ENCODE measurements at places on chromosomes 5 and 9.

DNA sequence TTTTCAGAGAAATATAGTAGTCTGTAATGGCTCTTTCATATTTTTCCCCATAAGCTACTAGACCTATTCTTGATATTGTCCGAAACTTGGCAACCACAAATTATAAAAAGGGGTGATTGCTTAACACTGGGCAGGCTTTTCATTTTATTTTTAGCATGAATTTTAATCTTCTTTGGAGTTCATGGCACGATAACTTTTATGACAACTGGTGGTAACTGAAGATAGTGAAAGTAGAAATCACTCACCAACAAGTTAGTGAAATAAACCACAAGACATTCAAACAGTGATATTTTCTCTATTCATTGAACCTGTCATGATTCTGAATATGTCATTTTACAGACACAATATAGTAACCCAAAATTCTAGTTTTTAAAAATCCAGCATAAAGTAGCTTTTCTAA is 213.9 kb downstream of the PRDM9 start:
- no peak for DNase-seq

GRCh38 chr5:172123269-172123692 is 64.7 kb downstream of the STK10 start:
- DNase-seq = no peak

DNA sequence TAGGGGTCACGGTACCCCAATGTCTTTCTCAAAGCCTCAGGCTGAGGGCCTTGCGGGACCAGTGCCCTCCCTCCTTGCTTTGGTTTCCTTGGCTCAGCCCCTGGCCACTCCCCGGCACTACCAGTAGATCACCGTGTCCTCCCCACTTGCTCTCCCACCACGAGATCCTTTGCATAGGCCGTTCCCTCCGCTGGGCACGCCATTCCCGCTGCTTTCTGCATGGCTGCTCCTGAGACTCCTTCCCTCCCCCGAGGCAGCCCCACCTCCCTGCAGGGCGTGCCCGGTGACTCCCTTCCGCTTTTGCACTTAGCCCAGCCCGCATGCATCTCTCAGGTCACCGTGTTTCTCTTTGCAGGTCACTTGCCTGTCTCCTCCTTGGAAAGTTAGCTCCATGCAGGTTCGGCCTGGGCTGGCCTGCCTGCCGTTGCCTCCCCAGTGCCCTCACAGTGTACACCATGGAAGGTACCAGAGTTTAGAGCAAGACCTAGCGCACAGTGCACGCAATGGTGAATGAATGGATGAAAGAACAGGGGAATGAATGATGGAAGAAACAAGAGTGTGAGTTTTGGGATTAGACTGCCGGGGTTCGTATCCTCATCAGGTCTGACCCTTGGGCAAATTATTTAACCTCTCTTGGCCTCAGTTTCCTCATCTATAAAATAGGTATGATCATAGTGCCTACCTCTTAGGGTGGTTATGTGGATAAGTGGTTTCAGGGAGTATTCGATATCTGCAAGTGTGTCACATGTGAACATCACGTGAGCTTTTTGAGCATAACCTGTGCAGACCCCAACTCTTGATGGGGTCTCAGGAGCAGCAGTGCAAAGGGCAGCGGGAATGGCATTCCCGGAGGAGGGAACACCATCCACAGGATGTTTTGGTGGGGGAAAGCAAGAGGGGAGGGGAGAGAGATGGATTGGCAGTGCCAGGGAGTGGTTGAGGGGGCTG is 214.3 kb downstream of the C9orf50 start:
- no peak for DNase-seq

- no peak for DNase-seq
Measured at GRCh38 chr9:100521282-100521681, 48.3 kb downstream of the TMEFF1 start.

DNA sequence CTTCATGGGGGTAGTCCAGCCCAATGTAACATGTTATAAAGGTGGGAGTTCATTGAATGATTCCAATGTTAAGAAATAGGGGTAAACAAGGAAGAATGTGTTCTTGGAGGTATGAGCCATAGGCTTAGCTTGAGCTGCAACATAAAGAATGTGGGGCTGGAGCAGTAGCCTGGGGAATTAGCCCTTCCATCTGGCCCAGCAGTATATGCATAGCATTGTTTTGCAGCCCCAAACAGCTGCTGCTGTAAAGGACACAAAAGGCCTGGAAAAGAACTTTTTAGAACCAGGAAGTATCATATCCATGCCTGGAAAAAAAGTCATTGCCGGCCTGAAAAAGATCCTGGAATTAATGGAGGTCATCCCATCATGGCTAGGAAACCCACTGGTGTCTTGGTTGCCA is 55.8 kb upstream of the SMARCA2 start:
- no peak for DNase-seq

GRCh38 chr9:112605963-112606699 is 111.8 kb downstream of the INIP start:
- DNase-seq = no peak

DNA sequence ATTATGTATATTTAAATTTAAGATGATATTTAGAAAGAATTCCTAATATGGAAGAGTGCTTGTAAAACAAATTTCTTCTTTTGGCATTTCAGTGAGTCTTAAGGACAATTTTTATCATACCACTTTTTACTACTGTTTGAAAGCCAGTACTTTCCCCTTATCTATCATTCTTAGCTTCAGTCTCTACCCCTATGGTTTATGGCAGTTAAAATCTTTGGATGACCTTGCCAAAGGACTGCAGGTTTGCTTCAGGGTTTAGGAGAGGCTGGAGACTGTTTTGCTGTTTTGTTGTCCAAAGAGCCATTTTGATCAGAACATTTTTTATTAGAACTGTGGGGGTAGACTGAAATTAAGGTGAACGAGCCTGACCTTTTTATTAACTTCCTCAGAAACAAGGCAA is 30.8 kb downstream of the SLC38A9 start:
- no peak for DNase-seq

DNA sequence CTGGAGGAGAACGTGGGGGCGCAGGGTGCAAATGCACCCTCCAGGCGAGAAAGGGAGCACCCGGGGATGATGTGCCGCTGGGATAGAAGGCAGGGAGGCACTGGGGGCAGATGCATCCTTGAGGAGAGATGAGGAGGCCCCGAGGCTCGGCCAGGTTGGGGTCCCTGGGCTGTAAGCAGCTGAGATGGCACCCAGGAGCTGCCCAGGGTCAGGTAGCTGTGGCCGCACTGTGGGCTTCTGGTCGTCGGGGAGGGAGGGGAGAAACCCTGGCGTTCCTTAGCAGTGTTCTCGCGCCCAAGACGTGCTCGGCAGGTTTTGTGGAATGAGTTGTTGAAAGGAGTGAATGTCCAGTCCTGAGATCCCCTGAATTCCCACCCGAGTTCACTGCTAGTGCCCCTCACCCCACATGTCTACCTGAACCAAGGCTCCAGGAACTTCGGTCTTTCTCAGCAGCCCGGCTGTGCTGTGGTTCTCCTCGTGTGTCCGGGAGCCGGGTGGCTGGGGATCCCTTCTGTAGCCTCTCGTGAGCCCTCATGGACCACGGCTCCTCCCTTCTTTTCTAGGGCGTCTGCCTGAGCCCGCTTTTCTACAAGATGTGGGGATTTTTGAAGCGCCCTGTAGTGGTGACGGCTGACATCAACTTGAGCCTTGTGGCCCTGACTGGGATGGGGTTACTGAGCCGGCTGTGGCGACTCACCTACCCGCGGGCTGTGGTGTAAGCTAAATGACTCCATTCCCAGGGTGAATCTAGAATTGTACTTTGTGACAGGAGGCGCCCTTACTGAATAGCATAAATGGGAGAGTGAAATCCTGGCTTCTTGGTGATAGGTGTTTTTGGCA is 1.1 kb downstream of the POMT1 start:
- DNase-seq = no peak

DNA sequence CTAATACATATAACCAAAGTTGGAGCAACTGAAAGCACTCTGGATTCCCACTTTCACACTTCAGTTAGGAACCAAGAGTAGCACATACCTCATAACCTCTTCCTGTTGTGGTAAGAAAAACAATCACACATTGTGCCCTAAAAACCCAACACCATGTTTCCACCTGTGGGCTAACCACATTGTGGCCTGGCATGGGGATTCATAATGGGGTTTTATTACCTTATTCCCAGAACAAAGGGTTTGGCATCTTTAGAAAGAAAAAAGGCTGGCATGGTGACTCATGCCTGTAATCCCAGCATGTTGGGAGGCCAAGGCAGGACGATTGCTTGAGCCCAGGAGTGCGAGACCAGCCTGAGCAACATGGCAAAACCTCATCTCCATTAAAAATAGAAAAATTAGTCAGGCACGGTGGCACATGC is 60.6 kb downstream of the HSD17B3 start:
- no peak for DNase-seq

DNA sequence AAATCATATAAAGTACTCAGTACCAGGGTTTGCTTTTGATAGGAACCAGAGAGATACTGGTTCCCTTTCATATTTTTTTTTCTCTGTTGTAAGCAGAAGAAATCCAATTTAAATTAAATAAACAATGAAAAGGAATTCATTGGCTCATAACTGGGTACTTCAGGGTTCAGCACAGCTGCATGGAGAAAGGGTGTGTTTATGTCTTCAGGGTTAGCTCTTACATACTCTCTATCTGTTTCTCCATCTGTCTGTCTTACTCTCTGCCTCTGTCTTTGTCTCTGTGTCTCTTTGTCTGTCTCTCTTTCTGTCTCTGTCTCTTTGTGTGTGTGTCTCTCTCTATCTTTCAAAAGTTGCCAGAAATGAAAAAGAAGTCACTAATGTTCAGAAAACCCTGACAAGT is 345.9 kb downstream of the MSX2 start:
- no peak for DNase-seq

DNA sequence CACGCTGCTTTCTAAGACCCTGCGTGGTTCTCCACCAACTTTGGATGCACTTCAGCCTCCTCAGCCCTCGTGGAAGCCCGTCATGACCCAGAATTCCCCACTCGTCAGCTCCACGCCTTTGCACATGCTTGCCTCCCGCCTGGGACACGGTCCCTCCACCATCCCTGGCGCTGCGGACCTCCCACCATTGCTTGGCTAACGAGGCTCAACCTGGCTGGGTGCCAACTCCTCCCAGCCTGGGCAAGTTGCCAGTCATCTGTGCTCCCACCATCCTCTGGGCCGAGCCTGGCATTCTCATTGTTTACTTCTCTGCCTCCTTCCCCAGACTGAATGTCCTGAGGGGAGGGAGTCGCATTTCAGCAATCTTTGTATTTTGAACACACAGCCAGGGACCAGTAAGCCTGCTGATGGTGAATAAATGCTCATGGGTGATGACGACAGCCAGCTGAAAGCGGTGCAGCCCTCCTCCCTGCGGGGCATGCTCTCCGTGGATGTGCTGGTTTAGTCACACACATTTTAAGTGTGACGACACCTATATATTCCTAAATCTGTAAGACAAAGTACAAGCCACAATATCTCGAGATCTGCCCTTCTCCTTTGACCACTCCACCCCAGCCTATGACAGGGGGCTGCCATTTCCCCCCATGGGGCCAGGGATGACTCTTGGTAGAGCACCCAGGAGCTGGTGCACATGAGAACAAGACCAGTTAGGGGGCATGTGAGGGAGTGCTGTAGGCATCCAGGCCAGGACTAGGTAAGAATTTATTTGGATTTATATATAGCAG is 37.6 kb downstream of the ANKRD33B start:
- DNase-seq = peak; percentile 93

DNA sequence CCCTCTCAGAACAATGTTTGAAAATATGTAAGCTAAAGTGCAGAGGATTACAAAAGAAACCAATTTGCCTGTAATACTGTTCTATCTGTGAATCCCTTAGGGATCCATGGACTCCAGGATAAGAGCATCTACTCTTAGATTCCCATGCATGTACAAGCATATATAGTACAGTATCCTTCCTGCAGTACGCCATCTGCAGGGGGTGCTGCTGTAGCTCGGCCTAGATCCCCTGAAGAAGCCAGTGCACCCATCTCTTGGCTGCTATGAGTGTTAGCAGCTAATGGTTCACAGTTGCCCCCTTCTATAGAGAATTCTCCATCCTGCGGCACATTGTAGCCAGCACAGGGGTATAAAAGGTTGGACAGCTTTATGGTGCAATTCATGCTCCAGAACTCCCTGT is 61.8 kb upstream of the SLC30A5 start:
- DNase-seq = no peak

DNA sequence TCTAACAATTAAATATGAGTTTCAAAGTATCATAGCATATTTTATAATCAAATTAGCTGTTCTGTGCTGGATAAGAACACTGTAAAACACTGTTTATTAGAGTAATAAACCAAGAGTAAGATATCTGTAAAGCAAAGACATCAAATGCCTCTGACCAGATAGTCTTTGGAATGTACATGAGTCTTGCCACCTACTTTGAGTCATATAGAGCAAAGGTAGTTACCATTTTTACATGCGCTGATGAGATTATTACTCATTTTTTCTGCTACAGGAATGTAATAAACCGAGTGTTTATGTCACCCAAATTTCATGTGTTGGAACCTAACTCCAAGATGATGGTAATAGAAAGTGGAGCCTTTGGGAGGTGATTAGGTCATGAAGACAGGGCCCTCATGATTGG is 654.5 kb downstream of the CETN3 start:
- no peak for DNase-seq

DNA sequence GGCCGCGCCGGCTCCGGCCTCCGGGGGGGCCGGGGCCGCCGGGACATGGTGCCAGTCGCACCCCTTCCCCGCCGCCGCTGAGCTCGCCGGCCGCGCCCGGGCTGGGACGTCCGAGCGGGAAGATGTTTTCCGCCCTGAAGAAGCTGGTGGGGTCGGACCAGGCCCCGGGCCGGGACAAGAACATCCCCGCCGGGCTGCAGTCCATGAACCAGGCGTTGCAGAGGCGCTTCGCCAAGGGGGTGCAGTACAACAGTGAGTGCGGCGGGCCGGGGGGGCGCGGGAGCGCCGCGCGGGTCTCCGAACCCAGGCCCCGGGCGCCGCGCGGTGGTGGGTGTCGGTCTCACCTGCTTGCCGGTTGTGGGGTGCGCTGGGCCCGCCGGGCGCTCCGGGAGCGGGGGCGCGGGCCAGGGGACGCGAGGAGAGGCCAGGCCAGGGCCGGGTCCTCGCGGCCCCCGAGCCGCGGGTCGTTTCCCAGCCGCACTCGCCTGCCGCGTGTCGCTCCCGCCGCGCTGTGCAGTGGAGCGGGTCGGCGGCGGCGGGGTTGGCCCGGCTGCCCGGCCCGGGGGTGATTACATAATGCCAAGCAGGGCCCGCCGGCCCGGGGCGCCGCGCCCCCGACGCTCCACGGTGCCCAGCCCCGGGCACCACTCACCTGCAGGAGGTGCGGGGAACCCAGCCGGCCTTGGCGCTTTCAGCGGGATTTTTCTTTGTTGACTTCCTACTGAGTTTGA is 492 bp downstream of the RABL6 start:
- no peak for DNase-seq

DNA sequence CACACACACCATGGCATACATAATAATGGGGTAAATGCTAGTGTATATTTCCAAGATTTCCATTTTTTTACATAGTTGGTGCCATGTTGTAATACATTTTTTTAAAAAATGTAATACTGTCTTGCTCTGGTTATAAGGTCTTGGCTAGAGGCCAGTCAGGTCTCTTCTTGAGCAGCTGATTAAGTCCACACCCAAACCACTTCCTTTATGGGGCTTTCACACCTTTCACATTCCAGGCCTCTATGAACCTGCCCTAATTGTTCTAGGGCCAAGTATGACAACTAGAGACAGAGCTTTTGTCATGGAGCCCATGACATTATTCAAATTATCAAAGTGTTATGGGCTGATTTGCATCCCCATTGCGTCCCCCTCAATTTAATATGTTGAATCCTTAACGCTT is 495.6 kb upstream of the CTNND2 start:
- DNase-seq = no peak

All from NCI-H1436 treated with DMSO at 0.1 percent for 48 hours (cell line).